Activated naive CD4-positive, alpha-beta T cell treated with anti-CD3 and anti-CD28 coated beads, Interleukin-2, amount 10 ng/mL, durations not matched to agents 7 days and 5 days (primary cell): ENCODE measurements at places on chromosomes 2 and 18.

DNA sequence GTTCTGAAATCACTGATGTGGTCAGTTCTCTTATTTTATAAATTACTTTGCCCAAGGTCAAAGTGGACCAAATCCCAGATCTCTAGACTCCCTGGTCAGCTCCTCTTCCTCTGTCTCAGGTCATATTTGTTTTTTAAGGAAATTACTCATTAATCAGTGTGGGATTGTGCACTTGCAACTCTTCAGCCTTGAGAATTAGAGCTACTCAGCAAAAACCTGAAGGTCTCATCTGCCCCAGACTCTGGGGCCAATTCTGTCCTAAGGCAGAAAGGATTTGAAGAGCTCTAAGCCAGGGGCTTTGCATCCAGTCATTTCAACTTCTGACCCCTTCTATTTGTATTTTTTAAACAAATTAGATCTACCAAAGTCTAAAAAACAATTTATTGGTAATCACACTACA lies 17.7 kb upstream of the DCC start:
- DNase-seq: no peak

DNA sequence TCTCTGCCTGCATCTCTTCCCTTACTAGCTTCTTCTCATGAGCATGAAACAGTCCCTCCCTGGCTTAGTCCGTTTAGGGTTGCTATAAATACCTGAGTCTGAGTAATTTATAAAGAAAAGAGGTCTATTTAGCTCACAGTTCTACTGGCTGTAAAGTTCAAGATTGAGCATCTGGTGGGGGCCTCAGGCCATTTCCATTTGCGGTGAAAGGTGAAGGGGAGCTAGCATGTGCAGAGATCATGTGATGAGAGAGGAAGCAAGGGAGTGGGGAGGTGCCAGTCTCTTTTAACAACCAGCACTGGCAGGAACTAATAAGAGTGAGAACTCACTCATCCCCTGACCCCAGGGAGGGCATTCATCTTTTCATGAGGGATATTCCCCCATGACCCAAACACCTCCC lies 26.8 kb downstream of the RHBDD1 start:
- DNase-seq: no peak

GRCh38 chr18:10482363-10482984 lies 28.0 kb downstream of the APCDD1 start:
- DNase-seq: no peak

DNA sequence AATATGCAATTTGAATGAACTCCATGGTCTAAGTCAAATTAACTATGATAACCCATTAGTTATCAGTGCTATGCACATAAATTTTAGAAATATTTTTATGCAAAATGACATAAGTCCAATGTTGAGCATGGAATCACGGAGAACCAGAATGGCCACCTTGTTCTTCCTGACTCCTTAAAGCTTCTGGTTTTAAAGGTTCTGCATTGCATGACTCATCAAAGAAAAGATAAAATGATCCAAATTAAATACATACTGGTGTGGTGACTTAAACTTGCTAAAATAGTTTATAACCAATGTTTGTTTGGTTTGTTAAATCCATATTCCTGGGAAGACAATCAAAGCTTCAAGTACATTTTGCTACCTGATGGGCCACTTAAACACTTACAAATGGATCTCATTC lies 1146.9 kb upstream of the NRXN1 start:
- DNase-seq: no peak

GRCh38 chr2:28577791-28578680 lies 82.2 kb downstream of the PLB1 start:
- no peak for DNase-seq

DNA sequence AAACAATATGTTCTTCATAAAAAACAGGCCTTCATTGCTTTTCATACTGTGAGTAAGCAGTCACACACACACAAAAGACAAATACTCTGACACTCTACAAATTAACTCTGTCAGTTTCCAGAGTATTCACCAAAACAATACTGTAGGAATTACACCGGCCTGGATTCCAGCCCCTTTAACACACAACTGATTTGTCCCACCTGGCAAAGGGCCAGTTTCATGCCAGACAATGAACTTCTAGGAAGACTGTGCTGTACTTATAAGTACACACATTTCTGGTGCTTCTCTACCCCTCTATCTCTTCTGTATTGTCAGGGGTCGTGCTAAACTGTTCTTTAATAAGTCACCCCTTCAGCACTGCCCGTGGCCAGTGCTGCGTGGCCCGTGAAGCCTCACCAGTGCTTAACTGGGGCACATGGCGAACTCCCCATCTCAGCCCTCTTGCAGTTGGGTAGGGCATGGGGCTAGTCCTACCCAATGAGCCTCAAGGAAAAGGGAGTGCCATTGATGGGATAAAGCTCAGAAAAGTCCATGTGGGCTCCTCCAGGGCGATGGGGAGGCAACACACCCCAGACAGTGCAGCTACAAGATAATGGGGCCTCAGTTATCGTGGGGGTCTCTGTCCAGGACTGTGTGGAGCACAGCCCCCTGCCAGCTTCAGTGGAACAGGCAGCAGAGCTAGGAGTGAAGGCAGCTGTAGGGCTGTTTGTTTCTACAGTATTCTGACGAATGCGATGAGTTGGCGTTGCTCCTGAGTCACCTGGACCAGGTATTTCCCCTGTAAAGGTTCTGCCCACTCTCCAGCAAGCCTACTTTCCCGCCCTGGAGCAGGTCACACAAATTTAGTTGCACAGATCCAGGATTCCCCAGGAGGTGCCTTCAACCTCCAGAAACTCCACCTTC lies 99.0 kb downstream of the SP3 start:
- no peak for DNase-seq

DNA sequence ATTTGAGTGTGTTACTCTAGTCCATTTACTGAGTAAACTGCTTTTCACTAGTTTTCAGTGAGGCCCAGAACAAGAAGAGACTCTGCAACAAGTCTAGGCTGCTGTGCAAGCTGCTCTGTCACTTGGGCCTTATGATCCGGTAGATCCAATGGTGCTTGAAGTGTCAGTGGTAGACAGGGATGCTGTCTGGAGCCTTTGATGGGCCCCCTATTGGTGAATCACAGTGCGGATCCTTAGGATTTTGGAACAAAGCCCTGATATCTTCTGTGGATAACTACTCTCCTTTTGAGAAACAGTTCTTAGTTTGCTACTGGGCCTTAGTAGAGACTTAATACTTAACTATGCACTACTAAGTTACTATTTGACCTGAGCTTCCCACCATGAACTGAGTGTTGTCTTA lies 150.2 kb downstream of the TMEFF2 start:
- no peak for DNase-seq

DNA sequence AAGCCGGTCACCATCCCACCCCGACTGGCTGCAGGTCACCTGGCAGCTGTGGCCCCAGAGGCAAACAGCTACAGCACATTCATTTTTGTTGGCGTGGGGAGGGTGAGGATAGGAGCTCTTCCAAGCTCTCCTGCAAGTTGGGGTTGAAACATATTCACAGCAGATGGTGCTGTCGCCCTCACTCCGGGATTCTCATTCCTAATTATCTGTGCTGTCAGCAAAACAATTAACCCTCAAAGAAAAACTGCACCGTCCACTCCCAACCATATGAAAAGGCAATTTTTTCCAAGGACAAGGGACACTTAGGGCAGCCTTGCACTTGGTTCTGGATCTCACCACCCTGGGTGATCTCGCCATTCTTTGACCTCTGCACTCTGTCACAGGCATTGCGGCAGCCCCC lies 68.6 kb downstream of the ZBTB7C start:
- no peak for DNase-seq

DNA sequence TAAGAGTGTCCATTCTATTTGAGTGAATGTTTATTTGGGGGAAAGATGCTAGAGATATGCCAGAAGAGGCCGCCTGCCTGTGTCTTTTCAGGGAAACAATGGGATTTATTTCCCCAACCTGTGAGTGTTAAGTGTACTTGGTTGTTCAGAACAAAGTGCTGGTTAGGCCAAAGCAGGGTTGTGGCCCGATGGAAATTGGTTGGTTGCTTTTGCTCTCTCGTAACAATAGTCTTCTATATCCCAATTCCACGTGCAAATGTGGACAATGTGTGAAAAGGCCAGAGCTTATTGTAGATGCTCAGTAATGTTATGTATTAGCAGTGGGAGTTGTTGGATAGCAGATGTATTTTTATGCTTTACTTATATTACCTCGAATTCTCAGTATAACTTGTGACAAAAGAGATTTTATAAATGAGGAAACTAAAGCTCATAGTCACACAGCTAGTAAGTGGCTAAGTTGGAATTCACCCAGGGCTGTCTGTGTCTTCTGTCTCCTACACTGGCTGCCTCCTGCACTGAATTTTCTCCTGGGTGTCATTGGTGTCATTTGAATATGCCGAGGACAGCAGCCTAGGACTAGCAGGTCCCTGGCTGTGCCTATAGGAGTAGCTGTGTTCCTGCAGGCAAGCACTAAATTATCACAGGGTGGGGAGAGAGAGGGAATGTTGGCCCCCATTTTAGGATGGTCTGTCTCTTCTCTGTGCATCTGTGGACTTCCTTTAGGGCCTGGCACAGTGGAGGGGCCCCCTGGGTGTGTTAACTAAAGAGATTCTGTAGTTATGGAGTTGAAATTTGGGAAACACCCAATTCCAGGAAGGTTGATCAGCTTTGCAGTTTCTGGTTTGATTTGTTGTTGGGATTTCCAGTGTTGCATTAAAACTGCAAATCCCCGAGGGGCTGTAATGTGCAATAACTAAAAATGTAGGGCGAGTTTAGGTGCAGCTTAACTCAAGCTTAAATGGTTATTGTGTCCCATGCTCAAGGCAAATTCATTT lies 21.6 kb downstream of the GPD2 start:
- no peak for DNase-seq

DNA sequence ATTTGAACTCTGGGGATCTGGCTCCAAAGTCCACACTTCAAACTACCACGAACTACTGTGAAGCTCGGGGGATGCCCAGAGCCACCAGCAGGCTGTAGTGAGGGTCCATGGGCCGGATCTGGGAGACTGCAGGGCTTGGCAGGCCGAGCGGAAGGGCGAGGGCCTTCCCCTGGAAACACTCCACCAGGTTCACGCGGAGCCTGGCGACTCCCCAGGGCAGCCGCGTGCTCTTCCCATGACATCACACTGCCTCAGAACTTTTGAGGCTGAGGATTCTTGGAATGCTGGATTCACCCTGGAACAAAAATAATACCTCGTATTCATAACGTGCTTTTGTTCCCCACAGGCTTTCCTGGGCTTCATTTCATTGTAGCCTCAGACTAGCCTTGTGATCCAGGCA lies 201.0 kb downstream of the SMAD7 start:
- DNase-seq: no peak

- DNase-seq: no peak
Measured at GRCh38 chr2:220753486-220753885, 818.6 kb downstream of the EPHA4 start.

GRCh38 chr2:147135376-147135775 lies 709.5 kb upstream of the ACVR2A start:
- DNase-seq: no peak

DNA sequence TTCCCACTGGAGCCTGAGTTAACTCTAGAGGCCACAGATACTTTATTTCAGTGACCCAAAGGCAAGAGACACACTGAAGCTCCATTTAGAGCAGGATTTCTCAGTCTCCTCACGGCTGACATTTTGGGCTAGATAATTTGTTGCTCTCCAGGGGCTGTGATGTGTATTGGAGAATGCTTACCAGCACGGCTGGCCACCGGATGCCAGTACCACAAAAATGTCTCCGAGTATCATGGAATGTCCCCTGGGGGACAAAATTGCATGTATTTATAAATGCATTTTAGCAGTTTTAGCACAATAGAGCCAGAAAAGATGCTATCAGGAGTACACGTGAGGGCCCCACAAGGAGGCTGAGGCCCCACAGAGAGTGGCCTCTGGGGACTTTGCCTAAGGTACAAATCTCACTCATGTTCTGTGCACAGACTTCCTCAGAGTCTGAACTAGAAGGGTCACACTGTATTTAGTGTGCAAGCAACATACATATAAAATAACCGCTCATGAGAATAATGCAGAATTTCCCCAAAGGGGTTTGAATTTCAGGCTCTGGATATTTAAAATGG lies 20.5 kb upstream of the DCC start:
- no peak for DNase-seq

GRCh38 chr2:47616506-47616905 lies 166.4 kb upstream of the MSH6 start:
- no peak for DNase-seq

GRCh38 chr2:41101281-41101680 lies 649.4 kb upstream of the SLC8A1 start:
- DNase-seq: no peak

DNA sequence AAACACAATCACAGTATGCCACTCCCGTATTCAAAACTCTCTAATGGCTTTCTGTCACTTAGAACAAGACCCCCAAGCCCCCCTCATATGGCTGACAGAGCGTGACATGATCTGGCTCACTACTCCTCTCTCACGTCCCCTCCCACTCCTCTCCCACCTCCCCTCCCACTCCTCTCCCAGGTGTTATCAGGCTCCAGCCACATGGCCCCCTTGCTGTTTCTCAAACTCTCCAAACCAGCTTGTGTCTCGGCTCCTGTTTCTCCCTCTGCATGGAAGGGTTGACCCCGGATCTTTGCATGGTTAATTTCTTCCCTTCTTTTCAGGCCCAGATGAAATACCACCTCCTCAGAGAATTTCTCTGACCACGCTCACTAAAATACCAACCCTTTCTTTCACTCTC lies 180.8 kb downstream of the SLC8A1 start:
- no peak for DNase-seq

DNA sequence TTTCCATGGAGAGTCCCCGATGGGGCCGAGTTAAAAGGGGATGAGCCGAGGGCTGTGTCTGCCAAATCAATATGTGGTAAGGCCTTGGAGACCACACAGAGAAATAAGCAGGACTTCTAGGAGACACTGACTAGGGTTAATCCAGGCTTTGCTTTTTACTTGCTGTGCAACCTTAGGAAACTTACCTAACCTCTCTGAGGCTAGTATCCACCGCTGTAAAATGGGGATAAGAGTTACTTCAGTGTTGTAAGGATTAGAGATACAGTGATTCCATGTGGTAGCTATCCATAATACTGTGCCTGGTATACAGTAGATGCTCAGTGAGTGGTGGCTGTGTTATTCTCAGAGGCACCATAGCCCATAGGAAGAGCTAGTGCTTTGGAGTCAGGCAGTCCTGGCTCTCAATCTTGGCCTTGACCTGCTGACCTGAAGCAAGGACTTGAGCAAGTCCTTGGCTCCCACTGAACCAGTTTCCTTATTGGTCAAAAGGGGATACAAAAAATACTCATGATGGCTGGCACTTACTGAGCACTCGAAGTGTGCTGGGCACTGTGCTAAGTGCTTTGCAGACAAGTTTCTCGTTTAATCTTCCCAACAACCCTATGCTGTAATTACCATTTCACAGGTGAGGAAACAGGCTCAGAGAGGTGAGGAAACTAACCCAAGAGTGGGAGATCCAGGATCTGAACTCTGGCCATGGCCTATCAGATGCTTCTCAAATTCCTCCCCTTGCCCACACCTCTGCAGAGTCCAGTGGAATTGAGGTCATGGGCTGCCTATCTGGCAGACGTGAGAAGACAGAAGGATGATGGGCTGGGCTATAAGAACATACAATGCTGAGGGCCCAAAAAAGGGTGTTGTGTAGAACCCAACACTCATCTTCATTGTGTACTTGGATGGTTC lies 12.0 kb upstream of the DES start:
- DNase-seq: no peak

GRCh38 chr18:7413906-7414305 lies 153.2 kb upstream of the PTPRM start:
- DNase-seq: no peak
